ENCODE measurements at places on chromosomes 7 and 10.
A peak's percentile ranks its signal among the peaks of the same experiment; 100 is the strongest.

- no peak for DNase-seq
Measured at GRCh38 chr7:14698239-14698638, 204.3 kb downstream of the DGKB start.

- peak; percentile 17 for DNase-seq
Measured at GRCh38 chr10:91682912-91683311, 50.0 kb upstream of the PPP1R3C start.

GRCh38 chr10:30959836-30960210 lies 71.8 kb downstream of the ZNF438 start:
- DNase-seq = no peak

DNA sequence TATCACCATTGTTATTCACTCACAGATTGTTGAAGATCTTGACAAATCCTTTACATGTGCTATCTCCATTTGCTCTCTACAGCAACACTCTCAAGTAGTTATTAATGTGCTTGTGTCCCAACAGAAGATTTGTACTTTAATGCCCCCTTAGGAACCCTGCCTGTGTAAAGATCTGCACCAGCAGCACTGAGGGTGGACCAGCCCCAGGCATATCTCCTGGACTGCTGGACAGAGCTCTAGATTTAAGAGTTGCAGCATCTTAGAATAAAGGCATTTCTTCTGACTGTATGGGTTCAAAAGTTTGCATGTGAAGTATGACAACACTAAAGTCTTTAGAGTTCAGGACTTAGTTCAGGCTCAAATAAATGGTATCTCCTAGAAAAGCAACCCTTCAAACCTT lies 94.7 kb downstream of the RNF133 start:
- no peak for DNase-seq

- DNase-seq = no peak
Measured at GRCh38 chr7:19482628-19483027, 226.2 kb downstream of the POLR1F start.

DNA sequence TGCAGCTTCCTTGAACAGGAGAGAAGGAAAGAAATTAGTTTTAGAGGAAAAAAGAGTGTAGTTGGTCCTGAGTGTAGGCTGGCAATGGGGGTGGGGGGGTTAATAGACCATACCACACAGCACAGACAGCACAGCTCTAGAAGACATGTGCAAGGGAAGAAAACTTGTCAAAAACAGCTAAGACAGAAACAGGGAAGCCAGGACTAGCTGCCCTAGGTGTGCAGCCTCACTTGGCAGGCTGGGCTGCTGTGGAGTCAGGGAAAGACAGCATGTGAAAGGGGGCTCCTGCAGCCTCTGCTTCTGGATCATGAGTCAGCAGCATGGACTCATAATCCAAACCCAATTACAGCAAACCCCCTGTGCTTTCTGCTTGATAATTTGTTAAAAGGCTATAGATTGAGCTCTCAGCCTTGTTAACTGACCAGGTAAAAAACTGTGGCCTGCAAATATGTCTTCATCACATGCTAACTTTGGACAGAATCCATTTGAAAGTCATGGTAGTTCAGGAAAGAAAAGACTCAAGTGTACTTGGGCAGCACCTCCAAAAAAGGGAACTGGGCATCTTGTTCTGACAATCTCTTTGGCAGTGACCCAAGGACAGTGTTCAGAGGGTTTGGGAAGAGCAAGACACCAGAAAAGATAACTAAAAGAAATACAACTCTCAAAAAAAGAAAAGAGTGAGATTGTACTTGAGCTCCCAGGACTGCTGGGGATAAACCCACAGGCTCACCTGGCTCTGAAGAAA lies 142.2 kb upstream of the VWC2 start:
- no peak for DNase-seq

DNA sequence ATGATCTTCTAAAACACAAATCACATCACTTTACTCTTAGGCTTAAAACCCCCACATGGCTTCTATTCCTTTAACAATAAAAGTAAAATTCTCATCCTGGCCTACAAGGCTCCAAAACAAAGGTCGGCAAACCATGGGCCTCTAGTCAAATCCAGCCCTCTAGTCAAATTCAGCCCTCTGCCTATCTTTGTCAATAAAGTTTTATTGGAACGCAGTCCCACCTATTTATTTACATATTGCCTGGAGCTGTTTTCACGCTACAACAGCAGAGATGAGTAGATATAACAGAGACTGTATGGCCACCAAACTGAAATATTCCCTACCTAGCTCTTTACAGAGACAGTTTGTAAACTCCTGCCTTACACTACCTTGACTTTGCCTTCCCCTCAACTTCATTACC lies 178.8 kb downstream of the PTPN20 start:
- no peak for DNase-seq

All from AG10803 (cell line).